ENCODE measurements at places on chromosomes 1 and 21. TPM values are rescaled to one million over a fixed set of nuclear protein-coding genes. Genes with fewer than 3 reads are reported as not detected.
A peak's percentile ranks its signal among the peaks of the same experiment; 100 is the strongest.

DHRS3 gene
- total RNA-seq: 116 TPM

TLCD4 gene
- total RNA-seq: 8.3 TPM

G0S2 gene
- 723 TPM for total RNA-seq

RYR2 gene
- not detected for total RNA-seq

ETV3L gene
- not detected for total RNA-seq

SH3BGR gene
- total RNA-seq: 0.40 TPM

TEX38 gene
- not detected for total RNA-seq

CFHR2 gene
- not detected for total RNA-seq

KRTAP20-1 gene
- not detected for total RNA-seq

CFHR1 gene
- not detected for total RNA-seq

KRTAP21-1 gene
- not detected for total RNA-seq

ANKRD45 gene
- not detected for total RNA-seq

DNA sequence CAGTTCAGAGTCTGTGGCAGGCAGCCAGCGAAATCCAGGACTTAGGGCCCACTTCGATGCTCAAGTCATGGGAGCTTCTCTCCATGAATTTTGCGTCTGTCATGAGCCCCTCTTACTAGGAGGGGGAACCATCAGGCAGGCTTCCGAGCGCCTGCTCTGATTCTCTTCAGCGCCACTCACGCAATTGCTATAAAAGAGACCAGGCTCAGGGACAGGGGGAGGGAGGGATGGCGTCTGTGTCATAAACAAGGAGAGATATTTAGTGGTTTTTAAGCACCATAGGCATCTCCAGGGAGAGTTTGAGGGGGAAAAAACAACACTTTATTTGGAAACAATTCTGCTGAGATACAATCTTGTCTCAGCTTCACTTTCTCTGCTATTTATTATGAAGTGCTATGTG, 60.6 kb downstream of the NAV1 start:
- no peak overlapping the region for H3K4me3 ChIP-seq
- DNase-seq: no peak
- no peaks in the 10 kb centered on the region for H3K27me3 ChIP-seq
- peaks cover 30% of the 10 kb centered on the region for H3K4me1 ChIP-seq
- no peaks in the 10 kb centered on the region for H3K36me3 ChIP-seq
- no peak overlapping the region for H3K27ac ChIP-seq

GRCh38 chr1:78102082-78102481, 56.3 kb downstream of the GIPC2 start:
- no peaks in the 10 kb centered on the region for H3K36me3 ChIP-seq
- peak overlapping the region; percentile 85 for H3K27ac ChIP-seq
- H3K27me3 ChIP-seq: no peaks in the 10 kb centered on the region
- H3K4me1 ChIP-seq: peaks cover 17% of the 10 kb centered on the region

- peak; percentile 31 for DNase-seq
- H3K27me3 ChIP-seq: no peaks in the 10 kb centered on the region
- no peaks in the 10 kb centered on the region for H3K36me3 ChIP-seq
- no peak overlapping the region for H3K4me3 ChIP-seq
- no peak overlapping the region for H3K27ac ChIP-seq
Observed at GRCh38 chr1:244460197-244460596, 876 bp upstream of the CATSPERE start.

- peaks cover 51% of the 10 kb centered on the region for H3K36me3 ChIP-seq
- peaks cover 15% of the 10 kb centered on the region for H3K4me1 ChIP-seq
- peak overlapping the region; percentile 89 for H3K4me3 ChIP-seq
- peak overlapping the region; percentile 63 for H3K27ac ChIP-seq
- H3K27me3 ChIP-seq: no peaks in the 10 kb centered on the region
- peak; percentile 17 for DNase-seq
Observed at GRCh38 chr1:44775930-44776729, 790 bp downstream of the RPS8 start.

- H3K27me3 ChIP-seq: peaks cover 82% of the 10 kb centered on the region
- H3K36me3 ChIP-seq: no peaks in the 10 kb centered on the region
- H3K4me3 ChIP-seq: no peak overlapping the region
- H3K4me1 ChIP-seq: no peaks in the 10 kb centered on the region
- no peak overlapping the region for H3K27ac ChIP-seq
- no peak for DNase-seq
Observed at GRCh38 chr1:230575886-230576500, 66.3 kb upstream of the COG2 start.

DNA sequence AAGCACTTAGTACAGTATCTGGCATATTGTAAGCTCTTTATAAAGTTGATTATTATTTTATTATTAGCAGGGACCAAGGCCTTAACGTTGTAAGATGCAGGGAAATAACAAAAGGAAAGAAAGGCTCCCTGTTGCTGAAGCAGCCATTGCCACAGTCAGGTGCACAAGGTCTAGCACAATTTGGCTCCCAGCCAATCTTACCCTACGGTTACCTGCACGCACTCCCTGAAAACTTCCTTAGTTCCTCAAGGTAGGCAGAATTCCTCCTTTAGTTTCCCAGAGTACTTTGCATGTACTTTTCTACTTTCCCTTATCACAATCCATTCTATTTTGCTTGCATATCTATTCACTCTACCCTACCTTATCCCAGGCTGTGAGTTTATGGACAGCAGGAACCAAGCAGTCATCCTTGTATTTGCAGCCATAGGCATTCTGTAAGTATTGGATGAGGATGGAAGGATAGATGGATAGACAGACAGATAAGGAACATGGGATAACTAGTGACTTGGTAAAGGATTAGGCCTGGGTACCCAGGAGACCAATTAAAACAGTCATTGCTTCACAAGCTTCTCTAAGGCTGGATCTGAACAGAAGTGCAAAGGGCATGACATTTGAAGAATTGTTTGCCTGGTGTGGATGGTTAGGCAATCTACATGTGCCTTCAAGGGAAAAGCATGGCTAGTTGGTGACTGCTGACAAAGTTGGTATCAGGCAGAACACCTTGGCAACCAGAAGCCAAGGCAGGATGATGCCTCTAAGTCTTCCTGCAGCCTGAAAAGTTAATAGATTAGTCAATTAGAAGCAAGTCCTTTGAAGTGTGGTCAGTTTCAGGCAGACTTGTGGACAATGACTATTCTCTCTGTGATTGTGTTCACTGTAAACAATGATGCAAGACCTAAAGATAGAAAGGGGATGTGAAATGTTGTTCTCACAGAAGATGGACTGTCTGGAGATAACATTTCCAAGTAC, 20.8 kb upstream of the JAK1 start:
- peaks cover 21% of the 10 kb centered on the region for H3K4me1 ChIP-seq
- no peak for DNase-seq
- H3K27ac ChIP-seq: no peak overlapping the region
- H3K27me3 ChIP-seq: no peaks in the 10 kb centered on the region

DNA sequence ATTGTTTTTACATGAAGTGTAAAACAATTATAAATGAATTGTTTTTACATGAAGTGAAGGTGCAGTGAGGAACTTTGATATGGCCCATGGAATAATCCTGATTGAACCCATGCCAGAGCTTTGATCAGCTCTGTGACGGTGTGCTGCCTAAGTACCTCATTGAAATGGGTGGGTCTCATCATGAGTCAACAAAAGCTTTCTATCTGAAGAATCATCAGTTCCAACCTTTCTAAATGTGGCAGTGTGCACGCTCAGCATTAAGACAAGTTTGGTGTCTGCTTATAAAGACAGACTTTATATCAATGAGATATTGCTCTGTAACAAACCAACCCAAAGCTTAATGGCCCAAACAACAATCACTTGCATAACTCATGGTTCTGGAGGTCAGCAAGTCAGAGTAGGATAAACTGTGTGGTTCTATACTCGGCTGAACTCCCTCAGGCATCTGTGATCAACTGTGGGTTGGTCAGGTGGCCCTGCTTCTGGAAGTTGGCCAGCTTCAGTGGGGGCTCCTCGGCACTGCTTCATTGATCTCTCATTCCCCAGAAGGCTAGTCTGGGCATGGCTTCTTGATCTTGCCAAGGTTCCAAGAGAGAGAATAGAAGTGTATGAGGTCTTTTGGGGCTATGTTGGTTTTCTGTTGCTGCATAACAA, 258.0 kb downstream of the LTN1 start:
- DNase-seq: no peak
- no peaks in the 10 kb centered on the region for H3K27me3 ChIP-seq
- H3K4me1 ChIP-seq: peaks cover 11% of the 10 kb centered on the region
- no peak overlapping the region for H3K27ac ChIP-seq

- H3K27ac ChIP-seq: peak overlapping the region; percentile 40
- peaks cover 25% of the 10 kb centered on the region for H3K4me1 ChIP-seq
- H3K4me3 ChIP-seq: peak overlapping the region; percentile 99
- no peaks in the 10 kb centered on the region for H3K27me3 ChIP-seq
- peaks cover 44% of the 10 kb centered on the region for H3K36me3 ChIP-seq
Observed at GRCh38 chr21:39348040-39348354, 891 bp downstream of the HMGN1 start.

- no peak overlapping the region for H3K27ac ChIP-seq
- peaks cover 14% of the 10 kb centered on the region for H3K27me3 ChIP-seq
- no peaks in the 10 kb centered on the region for H3K4me1 ChIP-seq
Observed at GRCh38 chr1:69077633-69078032, 490.1 kb upstream of the LRRC7 start.

GRCh38 chr21:43864313-43864961, 586 bp upstream of the AGPAT3 start:
- H3K36me3 ChIP-seq: peaks cover 7% of the 10 kb centered on the region
- no peak overlapping the region for H3K27ac ChIP-seq
- no peaks in the 10 kb centered on the region for H3K27me3 ChIP-seq
- H3K4me1 ChIP-seq: peaks cover 36% of the 10 kb centered on the region

DNA sequence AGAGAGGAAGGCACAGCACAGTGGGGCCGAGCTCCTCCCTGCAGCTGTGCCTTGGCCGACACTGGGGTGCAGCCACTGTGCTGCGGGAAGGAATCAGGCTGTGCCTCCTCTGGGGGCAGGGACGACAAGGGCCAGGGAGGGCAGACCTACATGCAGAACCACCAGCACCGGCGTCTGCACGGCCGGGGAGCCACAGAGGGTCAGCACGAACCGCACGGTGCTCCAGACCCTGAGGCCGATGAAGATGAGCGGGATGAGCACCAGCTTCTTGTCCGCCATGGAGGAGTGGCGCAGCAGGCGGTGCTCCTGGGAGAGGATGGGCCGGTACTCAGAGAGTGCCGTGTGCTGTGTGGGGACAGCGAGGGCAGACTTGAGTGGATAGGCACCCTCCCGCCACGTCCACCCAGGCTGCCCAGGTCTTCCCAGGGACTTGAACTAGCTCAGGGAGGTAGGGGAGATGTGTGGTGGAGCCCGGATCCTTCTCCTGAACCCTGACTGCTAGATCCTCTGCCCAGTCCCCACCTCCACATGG, 23.5 kb downstream of the GPR157 start:
- H3K36me3 ChIP-seq: no peaks in the 10 kb centered on the region
- H3K27ac ChIP-seq: no peak overlapping the region
- DNase-seq: no peak

DNA sequence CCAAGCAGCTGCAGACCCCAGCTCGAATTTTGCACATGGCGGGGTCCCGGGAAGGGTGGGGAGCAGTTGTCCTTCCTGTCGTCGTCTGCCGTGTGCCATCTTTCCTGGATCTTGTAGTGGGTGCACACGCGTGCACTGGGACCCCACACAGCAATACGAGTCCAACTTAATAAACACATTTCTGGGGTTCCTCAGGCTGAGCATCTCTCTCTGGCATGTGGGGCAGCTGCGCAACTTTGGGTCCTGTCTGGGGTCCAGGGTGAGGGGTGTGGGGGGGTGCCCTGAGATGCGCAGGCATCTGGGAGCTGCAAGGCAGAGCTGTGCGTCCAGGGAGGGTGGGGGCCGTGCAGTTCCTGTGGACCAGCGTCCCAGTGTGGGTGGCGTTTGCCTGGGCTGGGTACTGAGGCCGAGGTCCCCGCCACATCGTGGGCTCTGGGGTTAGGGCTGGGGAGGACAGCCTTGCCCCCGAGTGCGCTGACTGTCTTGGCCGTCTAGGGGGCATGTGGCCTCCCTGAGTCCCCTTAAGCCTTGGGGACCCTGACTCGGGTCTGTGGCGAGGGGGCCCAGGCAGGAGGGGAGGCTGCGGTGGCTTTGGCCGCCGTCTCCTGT, 652 bp upstream of the PLEKHN1 start:
- H3K4me3 ChIP-seq: peak overlapping the region; percentile 79
- H3K36me3 ChIP-seq: no peaks in the 10 kb centered on the region
- H3K27ac ChIP-seq: peak overlapping the region; percentile 99
- no peaks in the 10 kb centered on the region for H3K27me3 ChIP-seq

GRCh38 chr1:172781513-172782140, 122.7 kb downstream of the FASLG start:
- H3K4me3 ChIP-seq: no peak overlapping the region
- H3K36me3 ChIP-seq: no peaks in the 10 kb centered on the region
- no peaks in the 10 kb centered on the region for H3K4me1 ChIP-seq
- no peak overlapping the region for H3K27ac ChIP-seq
- no peaks in the 10 kb centered on the region for H3K27me3 ChIP-seq

DNA sequence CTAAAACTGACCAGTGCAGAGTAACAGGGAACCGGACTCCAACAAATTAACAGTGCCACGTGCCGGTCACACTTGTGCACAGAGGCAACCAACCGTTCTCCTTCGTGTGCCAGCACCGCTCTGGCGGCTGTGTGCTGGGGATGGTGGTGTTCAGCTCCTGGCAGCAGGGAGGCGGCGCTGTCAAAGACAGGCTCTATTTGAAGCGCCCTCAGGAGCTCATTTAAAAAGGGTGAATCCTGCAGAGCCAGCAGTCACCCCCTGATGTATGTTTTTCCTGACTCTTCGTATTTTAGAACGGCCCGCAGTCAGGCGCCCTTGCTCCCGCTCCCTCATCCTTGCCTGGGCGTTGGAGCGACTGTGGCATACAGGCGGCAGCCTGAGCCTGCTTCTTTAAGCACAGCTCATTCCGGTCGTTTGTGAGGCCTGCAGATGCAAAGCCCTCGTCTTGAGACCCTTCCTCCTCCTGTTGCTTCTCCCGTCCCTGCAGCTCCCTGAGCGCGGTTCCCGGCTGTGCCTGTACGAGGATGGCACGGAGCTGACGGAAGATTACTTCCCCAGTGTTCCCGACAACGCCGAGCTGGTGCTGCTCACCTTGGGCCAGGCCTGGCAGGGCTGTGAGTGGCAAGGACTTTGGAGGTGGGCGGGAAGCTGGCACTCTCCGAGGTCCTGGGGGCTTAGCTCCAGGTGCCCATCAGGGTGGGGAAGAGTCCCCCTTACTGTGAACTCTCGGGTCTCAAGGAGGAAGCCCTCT, 1.1 kb downstream of the DFFB start:
- H3K4me3 ChIP-seq: peak overlapping the region; percentile 83
- peak; percentile 51 for DNase-seq
- no peaks in the 10 kb centered on the region for H3K27me3 ChIP-seq
- H3K4me1 ChIP-seq: peaks cover 18% of the 10 kb centered on the region
- H3K27ac ChIP-seq: no peak overlapping the region
- H3K36me3 ChIP-seq: peaks cover 7% of the 10 kb centered on the region
